ENCODE measurements at places on chromosomes 7 and 10.

GRCh38 chr10:83373671-83374070, 765.6 kb upstream of the GHITM start:
- DNase-seq: no peak

GRCh38 chr7:98836811-98837629, 32.8 kb downstream of the TMEM130 start:
- peak; percentile 21 for DNase-seq

- DNase-seq: peak; percentile 74
Measured at GRCh38 chr10:131453721-131454634, 142.5 kb upstream of the TCERG1L start.

DNA sequence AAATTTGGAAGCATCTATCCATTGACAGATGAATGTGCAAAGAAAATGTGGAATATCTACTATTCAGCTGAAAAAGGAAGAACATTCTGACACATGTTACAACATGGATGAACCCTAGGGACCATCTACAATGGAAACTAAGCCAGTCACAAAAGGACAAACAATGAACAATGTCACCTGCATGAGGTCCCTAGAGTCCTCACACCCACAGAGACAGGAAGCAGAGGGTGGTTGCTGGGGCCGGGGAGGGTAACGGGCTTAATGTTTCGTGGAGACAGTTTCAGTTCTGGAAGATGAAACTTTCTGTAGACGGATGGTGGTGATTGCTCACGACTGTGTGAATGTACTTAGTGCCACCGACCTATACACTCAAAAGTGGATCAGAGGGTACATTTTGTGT, 282.9 kb downstream of the ADARB2 start:
- DNase-seq: no peak

GRCh38 chr10:649445-649797, 40.0 kb downstream of the DIP2C start:
- no peak for DNase-seq

DNA sequence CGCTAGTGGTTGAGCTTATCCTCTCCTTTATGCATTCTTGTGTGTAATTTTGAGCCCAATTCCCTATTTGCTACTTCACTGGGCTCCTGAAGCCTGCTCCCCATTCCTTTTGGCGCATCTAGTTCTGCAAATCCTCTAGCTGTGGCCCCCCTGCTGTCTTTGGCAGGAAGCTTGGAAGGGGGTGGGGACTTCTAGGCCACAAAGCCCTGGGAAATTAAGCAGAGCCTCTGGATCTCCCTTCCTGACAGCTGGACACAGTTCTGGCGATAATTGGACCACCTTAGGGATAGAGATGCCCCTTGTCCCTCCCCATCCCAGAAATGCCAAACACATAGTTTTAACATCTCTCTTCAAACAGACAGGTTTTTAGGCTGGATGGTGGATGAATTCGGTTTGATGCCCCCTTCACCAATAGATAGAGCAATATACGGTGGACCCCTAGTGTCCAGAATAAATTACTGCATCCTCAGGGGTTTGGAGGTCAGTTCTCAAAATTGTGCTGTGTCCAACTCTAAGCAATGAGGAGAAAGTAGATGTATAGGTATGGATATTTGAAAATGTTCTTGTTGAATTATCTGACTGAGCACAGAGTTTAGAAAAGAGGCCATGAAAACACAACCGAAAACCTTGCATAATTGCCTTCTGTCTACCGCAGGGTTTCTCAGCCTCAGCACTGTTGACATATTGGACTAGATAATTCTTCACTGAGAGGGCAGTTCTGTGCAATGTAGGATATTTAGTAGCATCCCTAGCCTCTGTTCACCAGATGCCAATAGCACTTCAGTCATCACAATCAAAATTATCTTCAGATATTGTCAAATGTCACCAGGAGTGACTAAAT, 75.5 kb downstream of the PAPSS2 start:
- peak; percentile 4 for DNase-seq

GRCh38 chr7:125568799-125569198, 639.2 kb upstream of the POT1 start:
- DNase-seq: no peak

DNA sequence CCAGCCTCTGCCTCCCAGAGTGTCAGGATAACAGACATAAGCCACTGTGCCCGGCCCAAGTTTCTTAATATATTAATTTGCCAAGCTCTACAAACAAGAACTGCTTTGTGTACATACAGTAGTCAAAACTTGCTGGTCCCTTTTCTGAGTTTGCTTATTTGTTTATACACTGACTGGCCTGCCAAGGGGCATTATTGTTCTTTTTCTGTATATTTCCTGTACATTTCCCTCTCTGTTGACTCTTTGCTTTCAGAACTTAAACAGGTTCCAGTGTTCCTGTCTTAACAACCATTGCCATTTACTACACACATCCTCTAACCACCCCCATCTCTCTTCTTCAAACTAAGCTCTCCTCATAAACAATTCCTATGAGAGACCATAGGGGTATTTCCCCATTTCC, 61.5 kb upstream of the RPA3 start:
- no peak for DNase-seq

DNA sequence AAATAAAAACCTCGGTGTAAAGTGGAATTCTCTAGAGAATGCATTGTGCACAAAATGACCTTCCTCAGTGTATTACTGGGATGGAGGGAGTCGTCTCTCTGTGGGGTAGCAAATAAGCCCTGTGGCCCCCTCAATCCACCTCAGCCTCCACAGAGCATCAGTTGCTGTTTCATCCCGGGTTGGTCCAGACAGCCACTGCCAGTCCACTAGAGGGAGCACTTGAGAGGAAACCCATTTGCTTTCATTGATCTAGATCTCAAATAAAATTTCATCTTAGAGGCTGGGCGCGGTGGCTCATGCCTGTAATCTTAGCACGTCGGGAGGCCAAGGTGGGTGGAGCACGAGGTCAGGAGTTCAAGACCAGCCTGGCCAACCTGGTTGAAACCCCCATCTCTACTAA, 1128.7 kb downstream of the CNTNAP2 start:
- DNase-seq: peak; percentile 14

DNA sequence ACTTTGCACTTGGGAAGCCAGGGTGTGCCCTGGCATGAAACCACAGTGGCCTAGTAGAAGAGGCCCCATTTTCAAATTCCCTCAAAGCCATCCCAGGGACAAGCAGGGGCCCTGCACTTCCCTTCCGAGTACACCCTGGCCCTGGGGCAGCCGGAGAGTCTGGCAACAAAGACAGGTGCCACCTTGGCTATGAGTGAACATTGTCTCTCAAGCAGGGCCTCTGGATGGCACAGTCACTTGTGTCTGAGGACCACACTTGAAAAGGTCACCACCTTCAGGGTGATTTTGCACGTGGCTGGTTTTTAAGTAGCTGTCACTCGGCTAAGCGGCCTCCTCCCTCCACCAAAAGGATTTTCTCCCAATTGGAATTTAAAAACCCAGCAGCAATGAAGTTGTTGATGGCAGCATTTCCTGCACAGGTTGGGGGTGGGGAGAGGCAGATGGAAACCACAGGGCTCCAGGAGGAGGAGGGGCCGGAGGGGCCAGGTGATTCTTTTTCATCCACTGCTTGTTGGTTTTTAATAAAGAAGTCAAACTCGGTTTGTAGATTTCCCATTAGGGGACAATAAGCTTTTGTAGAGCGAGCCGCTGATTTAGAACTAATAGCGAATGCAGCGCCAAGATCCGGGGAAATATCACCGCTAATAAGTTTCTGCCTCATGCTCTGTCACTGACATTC, 33.9 kb downstream of the C10orf105 start:
- no peak for DNase-seq

GRCh38 chr7:41448104-41448503, 254.8 kb downstream of the INHBA start:
- no peak for DNase-seq

GRCh38 chr7:72405418-72405817, 6.7 kb downstream of the CALN1 start:
- no peak for DNase-seq

GRCh38 chr7:80218723-80219122, 84.1 kb downstream of the GNAI1 start:
- DNase-seq: no peak

GRCh38 chr7:66583490-66584110, 45.1 kb upstream of the KCTD7 start:
- no peak for DNase-seq

DNA sequence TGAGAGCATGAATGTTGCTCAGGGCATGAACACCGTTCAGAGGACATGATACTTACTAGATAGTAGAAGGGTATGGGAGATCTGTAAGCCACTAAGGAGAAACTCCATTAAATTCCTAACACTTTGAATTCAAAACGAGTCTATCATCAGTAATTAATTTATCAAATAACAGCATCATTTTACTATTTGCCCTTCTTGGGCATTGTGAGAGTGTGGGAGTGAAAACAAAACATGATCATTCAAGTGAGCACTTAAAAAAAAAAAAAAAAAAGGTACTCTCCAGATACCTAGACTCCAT, 20.5 kb upstream of the ASB15 start:
- DNase-seq: no peak

DNA sequence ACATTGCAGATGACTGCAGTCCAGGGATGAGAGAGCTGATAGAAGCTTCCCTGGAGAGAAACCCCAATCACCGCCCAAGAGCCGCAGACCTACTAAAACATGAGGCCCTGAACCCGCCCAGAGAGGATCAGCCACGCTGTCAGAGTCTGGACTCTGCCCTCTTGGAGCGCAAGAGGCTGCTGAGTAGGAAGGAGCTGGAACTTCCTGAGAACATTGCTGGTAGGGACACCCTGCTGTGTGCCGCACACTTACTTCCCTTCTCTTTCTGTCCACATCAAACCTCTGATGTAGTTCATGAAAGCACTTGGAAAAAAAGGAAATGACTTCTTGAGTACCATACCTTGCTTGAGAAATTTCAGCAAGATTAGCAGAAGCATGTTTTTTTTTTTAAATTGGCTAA, 25.3 kb downstream of the MAP3K8 start:
- DNase-seq: no peak

DNA sequence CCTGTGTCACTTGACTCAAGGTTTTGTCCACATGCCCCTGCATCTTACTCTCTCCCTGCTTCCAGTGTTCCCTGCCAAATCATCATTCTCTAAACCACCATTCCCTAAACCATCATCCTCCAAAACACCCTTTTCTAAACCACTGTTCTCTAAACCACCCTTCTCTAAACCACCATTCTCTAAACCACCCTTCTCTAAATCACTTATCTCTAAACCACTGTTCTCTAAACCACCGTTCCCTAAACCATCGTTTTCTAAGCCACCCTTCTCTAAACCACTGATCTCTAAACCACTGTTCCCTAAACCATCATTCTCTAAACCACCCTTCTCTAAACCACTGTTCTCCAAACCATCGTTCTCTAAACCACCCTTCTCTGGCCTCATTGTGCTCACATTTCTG, 142.1 kb downstream of the CXCL12 start:
- DNase-seq: no peak

GRCh38 chr7:26964156-26964808, 99.9 kb upstream of the SKAP2 start:
- DNase-seq: no peak

- DNase-seq: no peak
Measured at GRCh38 chr7:134459981-134460380, 1.1 kb upstream of the AKR1B1 start.

GRCh38 chr7:81207801-81208200, 288.9 kb upstream of the SEMA3C start:
- DNase-seq: no peak

DNA sequence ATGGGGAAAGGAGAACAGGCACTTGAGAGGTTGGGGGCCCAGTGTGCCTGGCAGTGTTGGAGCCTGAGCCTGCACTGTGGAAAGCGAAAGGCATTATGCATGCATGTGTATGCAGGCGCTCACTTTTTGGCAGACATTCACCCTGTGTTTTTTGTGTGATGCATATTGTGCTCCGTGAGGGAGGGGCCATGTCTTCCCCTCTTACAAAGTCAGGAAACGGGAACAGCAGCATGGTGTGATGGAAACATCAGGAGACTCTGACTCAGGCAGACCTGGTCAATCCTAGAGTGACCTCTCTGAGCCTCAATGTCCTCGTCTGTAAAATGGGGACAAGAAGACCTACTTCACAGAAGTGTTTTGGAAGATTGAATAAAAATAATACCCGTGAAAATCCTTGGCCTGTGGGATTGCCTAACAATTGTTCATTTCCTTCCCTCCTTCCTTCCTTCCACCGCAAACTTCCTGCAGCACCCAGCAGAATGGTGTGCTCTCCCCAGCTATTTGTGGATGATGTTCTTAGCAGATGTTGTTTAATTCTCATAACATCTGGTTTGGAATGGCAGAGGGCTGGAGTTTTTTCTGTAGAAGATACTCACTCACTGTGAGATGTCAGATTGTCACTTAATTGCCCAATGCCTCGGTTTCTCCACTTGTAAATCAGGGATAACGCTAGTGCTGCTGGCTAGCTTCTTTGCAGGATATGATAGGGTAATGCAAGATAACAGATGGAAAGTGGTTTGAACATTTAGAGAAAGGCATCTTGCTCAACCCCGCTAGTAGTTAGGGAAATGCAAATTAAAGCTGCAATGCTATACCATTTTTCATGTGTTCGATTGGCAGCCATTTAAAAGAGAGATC, 39.8 kb downstream of the CDH23 start:
- DNase-seq: no peak

GRCh38 chr10:67764012-67764822, 68.2 kb upstream of the CTNNA3 start:
- peak; percentile 99 for DNase-seq

All from stimulated activated CD4-positive, alpha-beta T cell treated with anti-CD3 and anti-CD28 coated beads, Interleukin-2, amount 100 ng/mL, for 48 hours (primary cell).